ENCODE measurements at places on chromosomes 1 and 21.

- DNase-seq = no peak
These were observed 3.3 kb downstream of the SUMO3 start for GRCh38 chr21:44814498-44815023.

DNA sequence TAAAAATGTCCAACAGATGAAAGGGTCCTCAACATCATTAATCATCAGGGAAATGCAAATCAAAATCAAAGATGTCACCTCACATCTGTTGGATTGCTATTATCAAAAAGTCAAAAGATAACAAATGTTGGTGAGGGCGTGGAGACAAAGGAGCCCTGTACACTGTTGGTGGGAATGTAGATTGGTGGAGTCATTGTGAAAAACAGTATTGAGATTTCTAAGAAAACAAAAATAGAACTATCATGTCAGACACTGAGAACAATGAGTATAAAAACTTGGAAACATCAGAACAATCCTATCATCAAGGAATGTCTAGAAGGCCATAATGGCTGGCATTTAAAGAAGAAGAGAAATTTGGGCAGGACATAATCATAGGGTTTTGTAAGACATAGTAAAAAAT, 209.2 kb upstream of the PTGFR start:
- no peak for DNase-seq

DNA sequence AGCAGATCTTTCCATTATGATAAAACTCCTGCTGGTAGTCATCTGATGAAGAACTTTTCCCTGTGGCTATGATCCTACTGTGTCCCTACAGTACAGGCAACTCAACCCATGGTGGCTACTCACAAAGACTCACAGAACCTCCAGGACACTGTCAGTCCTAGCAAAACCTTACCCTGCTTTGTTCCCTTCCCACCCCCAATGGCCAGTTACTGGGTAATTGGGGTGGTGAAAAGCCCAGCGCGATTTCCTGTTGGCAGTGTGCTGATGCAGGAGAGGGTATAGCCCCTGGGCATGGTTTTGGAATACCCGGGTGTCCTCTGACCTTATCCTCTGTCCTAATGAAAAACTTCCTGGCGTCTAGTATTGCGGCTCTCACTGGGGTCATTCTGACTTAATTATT, 533 bp upstream of the RGL1 start:
- no peak for DNase-seq

- peak; percentile 50 for DNase-seq
These were observed 48.8 kb downstream of the ARHGEF10L start for GRCh38 chr1:17588048-17588871.

DNA sequence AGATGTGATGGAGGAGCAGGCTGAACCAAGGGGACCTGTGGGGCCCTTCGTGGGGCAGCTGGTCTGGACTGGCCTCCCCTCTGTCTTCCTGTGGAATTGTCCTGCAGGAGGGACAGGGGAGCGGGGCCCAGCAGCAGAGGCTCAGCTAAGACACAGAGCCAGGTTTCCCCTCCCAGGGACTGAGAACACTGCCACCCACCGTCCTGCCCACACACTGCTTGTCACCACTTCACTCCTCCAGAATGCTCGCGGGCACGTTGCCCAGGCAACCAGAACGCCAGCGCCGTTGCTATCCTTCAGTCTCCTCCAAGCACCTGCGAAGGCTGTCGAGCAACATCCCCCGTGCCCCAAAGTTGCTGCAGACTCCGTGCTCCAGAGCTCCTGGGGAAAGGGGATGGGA, 46.4 kb downstream of the AJAP1 start:
- DNase-seq = no peak

DNA sequence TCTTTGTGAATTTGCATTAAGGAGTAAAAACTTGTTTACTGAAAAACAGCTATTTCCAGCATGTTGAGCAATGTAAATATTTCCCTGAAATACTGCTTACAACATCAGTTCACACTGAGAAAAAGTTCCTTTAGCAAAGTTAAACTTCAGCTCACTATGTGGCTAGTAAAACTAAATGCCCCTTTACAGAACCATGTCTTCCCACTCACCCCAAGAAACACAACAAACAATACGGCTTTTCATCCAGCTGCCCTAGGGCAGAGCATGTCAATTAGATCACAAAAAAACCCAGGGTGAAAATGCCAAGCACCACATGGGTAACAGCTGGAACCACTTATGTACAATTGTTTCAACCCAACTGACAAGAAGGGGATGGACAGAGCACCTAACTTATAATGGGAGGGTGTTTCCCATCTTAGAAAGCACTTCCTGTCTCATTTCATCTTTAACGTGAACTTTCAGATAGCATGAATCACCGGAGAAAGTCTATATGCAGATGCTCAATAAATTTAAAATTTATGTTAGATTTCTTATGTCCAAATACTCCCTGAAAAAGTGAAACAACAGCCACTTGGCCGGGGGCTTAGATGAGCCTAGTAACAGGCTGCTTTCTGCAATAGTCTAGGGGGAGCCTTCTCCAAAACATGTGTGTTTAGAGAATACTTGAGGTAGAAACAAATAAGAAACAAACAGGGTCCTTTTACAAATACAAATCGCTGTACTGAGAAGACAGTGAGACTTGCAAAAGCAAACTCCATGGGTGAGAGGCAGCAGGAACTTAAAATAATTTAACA, 6.6 kb downstream of the NID1 start:
- peak; percentile 47 for DNase-seq

- peak; percentile 96 for DNase-seq
These were observed 7.2 kb upstream of the GNG12 start for GRCh38 chr1:67840449-67840848.

DNA sequence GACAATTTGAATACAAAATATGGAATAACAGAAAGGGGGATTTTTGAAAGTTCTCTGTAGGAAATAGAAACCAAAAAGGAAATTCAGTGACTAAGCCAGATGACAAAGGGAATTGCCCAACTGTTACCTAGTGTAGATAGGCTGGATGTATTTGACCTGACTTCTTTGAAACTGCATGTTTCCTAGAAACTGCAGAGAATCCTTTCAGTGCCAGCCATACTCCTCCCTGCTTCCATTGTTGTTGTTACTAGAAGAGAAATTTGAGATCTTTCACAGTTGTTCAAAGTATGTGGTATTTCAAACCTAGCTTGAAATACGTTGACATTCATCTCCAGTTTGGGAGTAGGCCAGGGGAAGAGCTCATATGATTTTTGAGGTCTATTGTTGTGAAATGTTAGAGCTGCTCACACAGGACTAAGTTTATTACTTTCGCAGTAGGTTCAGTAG, 1.8 kb upstream of the GBP5 start:
- DNase-seq = peak; percentile 91

DNA sequence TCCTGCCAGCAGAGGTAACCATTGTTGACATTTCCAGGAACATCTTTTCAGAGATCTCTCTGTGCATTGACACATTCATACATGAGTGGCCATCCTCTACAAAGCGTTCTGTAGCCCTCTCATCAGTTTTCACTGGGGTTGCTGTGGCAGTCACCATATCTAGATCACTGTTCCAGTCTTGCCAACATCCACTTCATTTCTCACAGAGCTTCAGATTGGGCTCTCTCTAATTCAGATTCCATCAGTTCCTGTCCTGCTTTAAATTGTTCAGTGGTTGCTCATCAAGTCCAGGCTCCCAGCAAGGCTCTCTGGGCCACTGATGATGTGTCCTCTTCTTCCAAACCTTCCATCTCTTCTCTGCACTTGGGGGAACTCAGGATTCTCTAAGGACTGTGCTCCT, 173.7 kb downstream of the KCNJ6 start:
- DNase-seq = peak; percentile 44

DNA sequence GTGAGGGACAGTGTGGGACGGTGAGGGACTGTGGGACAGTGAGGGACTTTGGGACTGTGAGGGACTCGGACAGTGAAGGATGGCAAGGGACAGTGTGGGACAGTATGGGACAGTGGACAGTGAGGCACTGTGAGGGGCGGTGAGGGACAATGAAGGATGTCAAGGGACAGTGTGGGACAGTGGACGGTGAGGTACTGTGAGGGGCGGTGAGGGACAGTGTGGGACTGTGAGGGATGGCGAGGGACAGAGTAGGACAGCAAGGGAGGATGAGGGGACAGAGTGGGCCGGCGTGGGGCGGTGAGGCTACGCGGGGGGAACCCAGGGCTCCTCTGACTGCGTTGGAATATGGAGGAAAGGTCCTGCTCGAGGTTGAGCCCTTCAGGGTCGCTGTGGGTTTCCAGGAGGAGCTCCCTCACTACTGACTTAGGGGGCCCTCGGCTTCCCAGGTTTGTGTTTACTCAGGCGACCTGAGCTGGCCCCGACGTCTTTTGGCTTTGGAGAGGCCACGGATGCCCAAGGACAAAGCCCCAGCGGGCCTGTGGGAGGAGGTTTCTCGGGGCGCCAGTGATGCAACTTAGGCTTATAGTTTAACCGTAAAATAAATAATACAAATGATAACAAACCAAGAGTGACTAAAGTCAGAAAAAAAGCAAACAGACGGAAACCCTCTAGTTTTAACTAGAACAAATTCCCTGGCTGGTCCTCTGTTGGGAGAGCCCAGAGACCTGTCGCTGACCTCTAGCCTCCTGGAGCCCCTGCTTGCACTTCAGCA, 1.1 kb upstream of the ERRFI1 start:
- DNase-seq = no peak

DNA sequence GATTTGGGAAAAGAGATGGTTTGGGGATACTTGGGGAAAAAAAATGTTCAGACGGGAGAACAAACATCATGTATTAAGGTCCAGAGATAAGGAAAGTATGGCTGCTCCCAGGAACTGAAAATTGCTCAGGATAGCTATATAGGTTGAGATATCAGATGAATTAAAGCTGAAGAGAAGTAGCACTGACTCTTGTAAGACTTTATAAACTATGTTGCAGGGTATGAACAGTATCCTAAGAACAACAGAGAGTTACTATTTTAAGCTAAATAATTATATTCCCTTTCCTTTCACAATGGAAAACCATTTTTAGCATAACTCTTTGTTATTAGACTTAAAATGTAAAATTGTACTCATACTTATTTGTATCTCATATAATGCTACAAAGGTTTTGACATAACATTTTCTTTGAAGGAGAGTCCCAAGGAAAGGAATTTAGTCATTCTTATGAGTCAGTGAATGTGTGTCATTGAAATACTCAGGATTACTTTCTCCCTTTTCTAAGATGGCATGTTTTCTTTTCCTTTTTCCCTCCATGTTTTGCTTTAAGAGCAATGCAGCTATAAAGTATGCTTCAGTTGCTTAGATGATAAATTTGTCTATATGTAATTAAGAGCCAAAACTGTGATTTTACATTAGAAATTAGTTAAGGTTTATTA, 139.4 kb upstream of the KIAA1614 start:
- DNase-seq = peak; percentile 51

DNA sequence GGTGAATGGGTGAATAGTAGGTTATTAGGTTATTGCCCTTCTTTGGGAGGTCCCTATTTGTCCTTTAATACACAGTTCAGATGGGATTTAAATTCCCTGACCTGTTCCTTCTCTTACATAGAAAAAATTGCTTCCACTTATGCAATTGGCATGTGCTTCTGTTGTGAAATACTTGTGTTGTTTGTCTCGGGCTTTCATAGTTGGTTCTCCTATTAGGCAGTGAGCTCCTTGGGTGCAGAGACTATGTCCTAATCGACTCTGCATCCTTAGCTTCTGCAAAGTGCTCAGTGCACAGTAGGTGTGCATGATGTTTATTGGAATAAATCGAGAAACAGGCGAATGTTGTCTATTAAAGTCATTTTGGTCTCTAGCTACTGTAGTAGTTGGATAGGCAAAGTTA, 1.3 kb upstream of the PDE4B start:
- no peak for DNase-seq

GRCh38 chr1:97538113-97538512, 382.7 kb downstream of the DPYD start:
- no peak for DNase-seq

- peak; percentile 38 for DNase-seq
These were observed 14.5 kb upstream of the IKBKE start for GRCh38 chr1:206455666-206456344.

- peak; percentile 53 for DNase-seq
These were observed 12.8 kb downstream of the TRAPPC10 start for GRCh38 chr21:44024887-44025353.

GRCh38 chr1:203153989-203154821, 21.4 kb downstream of the MYBPH start:
- no peak for DNase-seq

DNA sequence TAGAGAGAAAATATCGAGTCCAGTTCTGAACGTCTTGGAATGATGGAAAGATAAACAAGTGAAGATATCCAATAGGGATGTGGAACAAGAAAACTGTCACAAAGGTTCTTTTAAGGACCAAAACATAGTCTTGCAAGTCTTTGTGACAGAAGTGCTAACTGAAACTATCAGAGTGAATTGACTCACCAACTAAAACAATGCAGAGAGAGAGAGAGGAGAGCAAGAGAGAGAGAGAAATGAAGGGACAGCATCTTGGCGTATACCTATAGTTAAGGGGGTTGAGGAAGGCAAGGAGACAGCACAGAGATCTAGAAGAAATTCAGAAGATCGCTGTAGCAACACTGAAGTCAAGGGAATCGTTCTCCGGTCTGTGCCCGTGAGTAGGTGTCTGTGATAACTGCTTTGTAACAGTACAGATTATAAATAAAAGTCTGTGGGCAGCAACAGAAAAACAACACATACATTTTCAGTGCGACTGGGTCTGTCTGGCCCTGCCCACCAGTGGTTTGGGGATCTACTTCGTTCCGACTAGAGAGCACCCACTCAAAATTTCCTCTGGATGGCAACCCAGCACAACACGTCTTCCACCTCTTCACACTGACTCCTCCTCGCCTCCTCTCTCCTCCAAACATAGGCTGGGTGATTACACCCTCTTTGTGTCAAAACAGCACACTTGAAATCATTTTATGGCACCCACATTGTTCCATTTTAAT, 4.8 kb upstream of the COA6 start:
- DNase-seq = no peak

DNA sequence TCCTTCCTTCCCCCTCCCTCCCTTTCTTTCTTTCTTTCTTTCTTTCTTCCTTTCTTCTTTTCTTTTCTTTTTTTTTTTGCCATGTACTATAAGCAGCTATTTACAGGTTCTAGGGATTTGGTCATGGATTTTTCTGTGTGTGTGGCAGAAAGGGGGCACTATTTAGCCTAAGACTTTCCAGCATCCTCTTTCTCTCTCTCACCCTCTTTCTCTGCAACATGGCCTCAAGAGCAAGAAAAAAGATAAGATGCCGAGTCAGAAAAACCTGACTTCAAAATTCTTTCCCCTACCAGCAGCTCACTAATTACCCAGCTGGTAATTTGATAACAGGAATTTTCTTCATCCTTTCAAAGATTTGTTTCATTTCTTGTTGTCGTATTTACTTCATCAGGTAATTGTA, 458.3 kb upstream of the ADAMTS5 start:
- no peak for DNase-seq

- peak; percentile 54 for DNase-seq
These were observed 38.4 kb upstream of the RBM34 start for GRCh38 chr1:235199441-235199840.

GRCh38 chr21:30271156-30271555, 11.6 kb downstream of the KRTAP24-1 start:
- DNase-seq = peak; percentile 6

GRCh38 chr1:91080650-91081049, 58.8 kb upstream of the ZNF644 start:
- peak; percentile 4 for DNase-seq

- no peak for DNase-seq
These were observed 2.2 kb upstream of the FYB2 start for GRCh38 chr1:56821462-56821797.
